Thyroid gland (tissue), 4 donors: ENCODE measurements at places on chromosomes 2 and 18. TPM values are rescaled to one million over a fixed set of nuclear protein-coding genes. Genes with fewer than 3 reads are reported as not detected.

DNA sequence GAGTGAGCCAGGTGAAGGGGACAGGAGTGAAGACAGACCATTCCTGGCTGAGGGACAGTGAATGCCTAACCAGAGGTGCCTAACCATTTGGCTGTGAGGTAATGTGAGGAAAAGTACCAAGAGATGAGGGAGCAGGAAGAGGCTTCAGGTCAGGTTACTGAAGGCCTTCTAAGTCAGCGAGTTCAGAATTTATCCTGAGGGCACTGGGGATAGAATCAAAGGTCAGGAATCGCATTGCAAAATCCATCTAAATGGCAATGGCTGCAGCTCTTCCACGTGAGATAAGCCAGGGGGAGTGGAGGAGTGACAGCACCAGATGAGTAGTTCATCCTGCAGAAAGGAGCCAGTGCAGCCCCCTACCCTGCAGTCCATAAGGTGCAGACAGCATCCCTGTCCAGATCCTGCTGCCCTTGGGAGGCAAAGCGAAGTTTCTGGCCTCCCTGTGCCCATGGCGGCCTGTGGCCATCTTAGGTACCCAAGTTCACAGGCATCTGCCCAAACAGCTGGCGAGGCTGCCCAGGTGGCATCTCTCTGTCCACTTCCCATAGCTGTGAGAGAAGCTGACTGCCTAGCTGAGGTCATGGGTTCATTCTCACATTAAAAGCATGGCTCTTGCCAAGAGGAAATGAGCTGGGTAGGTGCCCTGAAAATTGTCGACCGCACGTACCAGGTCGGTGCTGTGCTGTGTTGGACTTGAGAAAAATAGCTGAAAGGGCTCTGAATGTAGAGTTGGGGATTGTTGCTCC, 49.5 kb downstream of the CYP27C1 start:
- DNase-seq, result no peak
- H3K36me3 ChIP-seq, result no peaks in the 10 kb centered on the region
- no peak overlapping the region for H3K27ac ChIP-seq
- H3K27me3 ChIP-seq, result no peaks in the 10 kb centered on the region

Gene DQX1
- total RNA-seq, result not detected

DNA sequence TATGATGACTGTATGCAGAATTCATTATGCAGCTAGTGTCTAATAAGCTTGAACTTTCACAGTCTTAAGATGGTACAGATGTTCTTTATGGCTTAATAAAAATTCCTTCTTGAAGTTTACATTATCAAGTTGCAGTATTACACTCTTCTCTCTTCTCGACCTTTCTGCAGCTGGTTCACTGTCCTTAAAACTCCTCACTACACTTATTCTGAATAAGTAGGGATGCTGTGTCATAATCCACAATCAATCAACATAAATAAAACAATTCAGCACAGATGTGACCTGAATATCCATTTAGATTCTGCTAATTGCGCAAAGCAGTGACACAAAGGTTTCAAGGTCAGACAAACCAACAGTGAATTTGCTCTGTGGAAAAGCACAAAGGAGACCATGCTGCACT, 356.8 kb downstream of the SUCLG1 start:
- H3K27me3 ChIP-seq, result no peaks in the 10 kb centered on the region
- H3K36me3 ChIP-seq, result no peaks in the 10 kb centered on the region
- H3K27ac ChIP-seq, result no peak overlapping the region
- H3K4me3 ChIP-seq, result no peak overlapping the region

Gene RUFY4
- total RNA-seq, result not detected

DNA sequence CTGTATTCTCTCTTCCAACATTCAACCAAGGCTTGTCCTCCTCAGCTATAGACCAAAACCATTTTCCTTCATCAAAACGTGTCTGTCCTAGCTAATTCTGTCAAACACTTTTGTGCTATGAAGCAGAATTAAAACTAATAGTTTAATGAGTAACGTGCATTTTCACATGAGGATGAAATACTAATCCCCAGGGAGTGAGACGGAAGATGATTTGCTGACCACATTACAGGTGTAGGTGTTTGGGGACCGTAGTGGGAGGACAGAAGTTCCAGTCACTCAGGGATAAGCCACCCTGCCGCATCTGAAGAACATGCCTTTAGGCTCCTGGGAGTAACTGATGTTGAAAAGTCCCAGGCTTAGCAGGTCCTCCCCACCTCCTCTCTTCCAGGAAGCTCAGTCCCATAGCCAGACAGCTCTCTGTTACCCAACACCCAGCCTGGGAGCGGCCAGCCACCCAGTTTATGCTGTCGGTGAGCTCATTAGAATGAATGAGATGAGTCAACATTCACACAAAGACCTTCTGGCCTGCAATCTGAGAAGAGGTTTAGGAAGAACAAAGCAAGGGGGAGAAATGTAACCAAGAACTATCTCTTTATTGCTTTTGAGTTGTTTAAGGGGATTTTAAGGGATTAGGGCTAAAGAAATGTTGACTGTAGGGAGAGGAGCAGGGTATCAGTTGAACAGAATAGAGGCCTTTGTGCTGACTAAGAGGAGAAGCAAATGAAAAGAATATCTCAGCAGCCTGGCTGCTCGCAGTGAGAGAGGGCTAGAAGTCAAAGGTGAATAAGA, 122.5 kb downstream of the FOXI3 start:
- H3K27me3 ChIP-seq, result no peaks in the 10 kb centered on the region
- H3K4me1 ChIP-seq, result no peaks in the 10 kb centered on the region
- no peak overlapping the region for H3K4me3 ChIP-seq
- no peaks in the 10 kb centered on the region for H3K36me3 ChIP-seq
- no peak for DNase-seq
- no peak overlapping the region for H3K27ac ChIP-seq

Gene SFXN5
- total RNA-seq, result 10.3 TPM

Gene CCNYL1
- total RNA-seq, result 22.2 TPM

Gene HOXD12
- not detected for total RNA-seq

DNA sequence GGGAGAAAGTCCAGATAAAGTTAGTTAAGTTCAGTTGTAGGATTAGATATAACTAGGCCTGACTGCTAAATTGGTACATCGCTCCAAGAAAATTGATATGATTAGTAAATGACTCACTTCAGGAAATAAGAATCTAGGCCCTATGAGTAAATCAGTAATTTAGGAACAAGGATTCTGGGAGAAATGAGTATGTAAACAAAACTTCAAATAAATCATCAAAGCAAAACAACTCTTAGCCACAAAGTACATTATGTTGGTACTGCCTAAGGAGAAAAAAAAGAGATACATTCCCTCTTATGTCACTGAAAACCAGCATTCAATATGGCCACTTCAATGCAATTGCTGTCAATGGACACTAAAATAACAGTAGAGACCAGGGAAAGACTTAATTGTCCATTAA, 529.1 kb downstream of the ZNF804A start:
- no peak overlapping the region for H3K27ac ChIP-seq
- no peaks in the 10 kb centered on the region for H3K27me3 ChIP-seq
- no peaks in the 10 kb centered on the region for H3K36me3 ChIP-seq
- no peak overlapping the region for H3K4me3 ChIP-seq
- no peak for DNase-seq
- H3K4me1 ChIP-seq, result no peaks in the 10 kb centered on the region

Gene CFAP53
- not detected for total RNA-seq

Gene ZC3H15
- total RNA-seq, result 56.1 TPM

Gene ZNF396
- 8.9 TPM for total RNA-seq

GRCh38 chr18:30908381-30908780, 134.2 kb downstream of the DSC3 start:
- no peaks in the 10 kb centered on the region for H3K27me3 ChIP-seq
- H3K4me1 ChIP-seq, result no peaks in the 10 kb centered on the region
- DNase-seq, result no peak
- H3K4me3 ChIP-seq, result no peak overlapping the region

Gene ERMN
- total RNA-seq, result not detected

DNA sequence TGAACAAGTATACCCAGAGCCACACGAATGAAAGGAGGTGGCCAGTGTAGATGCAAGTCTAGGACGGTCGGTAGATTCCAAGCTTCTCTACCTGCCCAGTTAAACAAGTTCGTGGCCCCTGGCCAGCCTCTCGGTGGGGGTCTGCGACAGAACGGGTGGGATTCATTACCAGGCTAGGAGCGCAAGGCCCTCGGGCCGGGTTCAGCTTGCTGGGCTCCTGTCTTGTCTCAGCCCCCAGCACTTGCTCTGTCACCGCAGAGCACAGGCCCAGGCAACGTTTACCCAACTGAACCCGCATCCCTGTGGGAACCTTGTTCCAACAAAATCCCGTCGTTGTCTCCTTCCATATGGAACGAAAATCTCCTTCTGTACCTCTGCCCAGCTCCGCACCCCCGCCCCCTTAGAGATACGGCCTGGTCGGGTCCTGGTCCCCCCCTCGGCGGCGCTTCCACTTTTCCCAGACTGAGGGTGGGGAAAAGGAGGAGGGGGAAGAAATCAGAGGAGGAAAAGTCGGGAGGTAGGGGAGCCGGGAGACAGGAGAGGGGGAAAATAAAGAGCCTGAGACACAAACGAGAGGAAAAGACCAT, 1.9 kb upstream of the EMX1 start:
- peaks cover 59% of the 10 kb centered on the region for H3K27me3 ChIP-seq
- H3K27ac ChIP-seq, result no peak overlapping the region
- H3K36me3 ChIP-seq, result no peaks in the 10 kb centered on the region
- H3K4me3 ChIP-seq, result peak overlapping the region; percentile 33
- no peak for DNase-seq
- peaks cover 38% of the 10 kb centered on the region for H3K4me1 ChIP-seq

DNA sequence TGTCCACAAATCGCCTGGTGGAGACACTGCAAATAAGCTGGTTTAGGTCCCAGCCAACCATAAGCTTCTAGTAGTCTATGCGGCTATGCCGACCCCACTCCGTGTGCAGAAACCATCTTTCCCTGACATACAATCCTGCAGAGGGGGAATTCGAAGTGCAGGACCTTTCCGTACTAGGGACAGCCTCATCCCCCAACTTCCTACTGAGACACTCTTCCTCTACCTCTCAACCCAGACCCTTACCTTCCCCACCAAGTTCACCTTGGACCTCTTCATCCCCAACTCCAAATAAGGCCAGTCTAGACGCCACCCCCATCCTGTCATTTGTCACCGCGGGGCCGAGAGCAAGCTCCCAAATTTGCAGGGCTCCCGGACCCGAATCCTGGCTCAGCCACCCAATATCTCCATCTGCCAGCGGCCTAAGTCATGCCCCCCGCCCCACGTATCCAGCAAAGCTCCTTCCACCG, 496 bp downstream of the SUCLG1 start:
- H3K4me1 ChIP-seq, result peaks cover 31% of the 10 kb centered on the region
- no peaks in the 10 kb centered on the region for H3K27me3 ChIP-seq
- H3K36me3 ChIP-seq, result no peaks in the 10 kb centered on the region
- H3K4me3 ChIP-seq, result peak overlapping the region; percentile 91
- peak; percentile 20 for DNase-seq

- H3K36me3 ChIP-seq, result no peaks in the 10 kb centered on the region
- no peaks in the 10 kb centered on the region for H3K27me3 ChIP-seq
- peaks cover 15% of the 10 kb centered on the region for H3K4me1 ChIP-seq
Observed at GRCh38 chr2:84906900-84907714, 1.7 kb downstream of the TMSB10 start.

GRCh38 chr2:239355139-239355538, 45.7 kb downstream of the HDAC4 start:
- H3K27ac ChIP-seq, result peak overlapping the region; percentile 76
- H3K4me3 ChIP-seq, result no peak overlapping the region
- H3K36me3 ChIP-seq, result no peaks in the 10 kb centered on the region
- peak; percentile 42 for DNase-seq
- no peaks in the 10 kb centered on the region for H3K27me3 ChIP-seq

Gene DSG3
- total RNA-seq, result not detected

- no peak for DNase-seq
- no peaks in the 10 kb centered on the region for H3K27me3 ChIP-seq
- H3K27ac ChIP-seq, result no peak overlapping the region
- H3K36me3 ChIP-seq, result no peaks in the 10 kb centered on the region
- H3K4me3 ChIP-seq, result no peak overlapping the region
Observed at GRCh38 chr2:167133614-167134013, 245.3 kb downstream of the XIRP2 start.

Gene GALNT14
- 1.1 TPM for total RNA-seq

- no peak overlapping the region for H3K4me3 ChIP-seq
- no peaks in the 10 kb centered on the region for H3K4me1 ChIP-seq
- no peaks in the 10 kb centered on the region for H3K27me3 ChIP-seq
- DNase-seq, result no peak
Observed at GRCh38 chr2:5657231-5657630, 35.0 kb upstream of the SOX11 start.

DNA sequence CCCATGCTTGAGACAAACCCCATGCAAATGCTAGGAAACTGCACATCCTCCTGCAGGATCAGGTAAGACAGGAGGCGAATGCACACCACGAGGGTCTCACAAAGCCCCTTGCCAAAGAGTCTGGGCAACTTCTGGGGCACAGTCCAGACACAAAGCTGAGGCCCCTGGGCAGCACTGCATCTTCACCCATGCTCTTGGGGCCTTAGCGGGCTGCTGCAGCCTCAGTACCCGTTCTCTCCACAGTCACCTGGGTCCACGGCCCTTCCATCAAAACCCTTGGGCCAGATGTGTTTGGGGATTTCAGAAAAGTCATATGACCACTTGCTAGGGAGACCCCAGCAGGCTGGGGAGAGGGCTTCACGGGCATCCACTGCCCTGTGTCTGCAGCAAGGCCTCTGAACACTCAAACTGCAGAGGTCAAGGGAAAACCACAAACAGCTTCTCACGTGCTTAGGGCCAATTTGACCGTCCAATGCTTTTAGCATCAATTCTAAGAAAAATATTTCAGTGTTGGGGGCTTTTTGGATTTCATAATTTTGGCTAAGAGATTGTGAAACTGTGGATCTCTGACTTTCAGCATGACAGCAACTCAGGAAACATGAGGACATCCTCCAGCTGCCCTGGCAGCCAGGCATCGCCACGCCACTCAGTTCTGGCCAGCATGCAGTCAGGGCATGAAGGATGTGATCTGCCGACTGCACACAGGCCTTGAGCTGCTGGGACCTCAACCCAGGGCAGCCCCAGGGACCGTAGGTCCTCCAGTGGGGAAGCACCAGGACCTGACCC, 20.0 kb downstream of the PASK start:
- no peaks in the 10 kb centered on the region for H3K36me3 ChIP-seq
- H3K4me1 ChIP-seq, result no peaks in the 10 kb centered on the region
- no peak overlapping the region for H3K27ac ChIP-seq
- H3K27me3 ChIP-seq, result no peaks in the 10 kb centered on the region
- no peak overlapping the region for H3K4me3 ChIP-seq
- DNase-seq, result no peak

DNA sequence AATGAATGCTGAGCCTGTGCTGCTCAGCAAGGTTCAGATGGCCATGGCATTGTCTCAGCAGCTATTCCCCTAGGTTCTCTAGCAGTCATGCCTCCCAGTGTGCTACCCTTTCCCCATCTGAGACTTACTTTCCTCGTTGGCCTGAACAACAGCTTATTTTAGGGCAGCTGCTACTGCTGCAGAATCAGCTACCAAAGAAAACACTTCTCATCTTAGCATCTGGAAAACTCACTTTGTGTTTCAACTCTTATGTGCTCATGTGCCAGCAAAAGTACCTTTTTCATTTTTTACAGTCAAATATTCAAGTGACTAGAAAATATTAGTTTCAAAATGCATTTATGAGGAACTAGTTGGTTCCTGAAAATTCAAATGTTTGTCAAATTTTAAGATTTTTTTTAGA, 60.4 kb upstream of the ZNF397 start:
- H3K4me1 ChIP-seq, result no peaks in the 10 kb centered on the region
- H3K27ac ChIP-seq, result no peak overlapping the region
- no peak for DNase-seq
- no peaks in the 10 kb centered on the region for H3K36me3 ChIP-seq
- no peaks in the 10 kb centered on the region for H3K27me3 ChIP-seq
- no peak overlapping the region for H3K4me3 ChIP-seq
